C1 segment of cervical spinal cord (tissue), 14 donors: ENCODE measurements at places on chromosomes 3 and 15.

GRCh38 chr15:70437882-70438451 lies 325.4 kb downstream of the UACA start:
- DNase-seq = no peak

GRCh38 chr3:117489663-117490079 lies 780.1 kb downstream of the TUSC7 start:
- DNase-seq = no peak

- no peak for DNase-seq
Observed at GRCh38 chr3:158308236-158308928, 198.5 kb downstream of the RSRC1 start.

- DNase-seq = no peak
Observed at GRCh38 chr3:177494216-177494615, 296.9 kb upstream of the TBL1XR1 start.

- no peak for DNase-seq
Observed at GRCh38 chr3:23540600-23540999, 265.2 kb upstream of the UBE2E1 start.

DNA sequence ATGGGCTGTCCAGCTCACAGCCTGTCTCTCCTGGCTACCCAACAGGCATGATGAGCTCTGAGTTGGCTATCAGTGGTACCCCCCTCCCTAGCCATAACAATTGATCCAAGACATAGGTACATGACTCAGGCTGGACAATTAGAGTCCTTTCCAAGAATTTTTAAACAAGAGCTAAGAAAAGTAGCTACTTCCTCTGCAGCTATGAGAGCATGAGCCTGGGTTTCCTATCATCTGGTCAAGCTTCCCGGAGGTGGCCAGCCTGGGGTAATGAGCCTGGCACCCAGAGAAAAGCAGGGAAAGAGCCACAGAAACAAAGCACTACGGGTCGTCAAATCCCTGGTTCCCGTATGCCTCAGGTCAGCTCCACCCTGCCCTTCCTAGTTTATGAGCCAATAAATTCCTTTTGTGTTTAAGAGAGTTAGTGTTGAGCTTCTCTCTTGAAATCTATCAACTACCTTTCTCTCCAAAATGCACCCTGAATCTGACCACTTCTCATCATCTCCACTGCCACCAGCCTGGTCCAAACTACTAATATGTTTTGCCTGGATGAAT lies 2.3 kb upstream of the SLC51B start:
- no peak for DNase-seq

- no peak for DNase-seq
Observed at GRCh38 chr3:194951931-194952582, 266.4 kb downstream of the FAM43A start.

DNA sequence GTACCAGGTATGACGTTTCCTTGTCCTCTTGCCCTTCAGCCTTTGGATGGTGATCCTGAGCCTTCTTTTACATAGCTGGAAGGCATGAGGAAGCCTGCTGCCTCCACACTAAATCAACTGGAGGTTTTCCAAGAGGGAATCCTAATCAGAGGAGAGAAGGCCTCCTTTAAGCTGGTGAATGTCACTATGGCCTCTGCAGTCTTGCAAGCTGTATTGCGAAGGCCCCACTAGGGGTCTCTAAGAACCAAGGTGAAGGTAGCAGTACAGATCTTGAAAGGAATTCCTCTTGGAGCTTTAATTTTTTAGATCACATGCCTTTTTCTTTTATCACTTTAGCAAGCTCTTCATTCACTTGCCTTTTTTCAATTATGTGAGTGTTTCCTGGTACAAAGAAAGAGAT lies 119.2 kb downstream of the GHSR start:
- no peak for DNase-seq
